CD4-positive, alpha-beta T cell treated with Interleukin-17A for 4 hours (primary cell): ENCODE measurements at places on chromosomes 16 and 17.
A peak's percentile ranks its signal among the peaks of the same experiment; 100 is the strongest.

- DNase-seq, result no peak
Measured at GRCh38 chr17:33115366-33115765, 123.7 kb downstream of the SPACA3 start.

- DNase-seq, result peak; percentile 37
Measured at GRCh38 chr16:21626659-21627277, 25.6 kb downstream of the IGSF6 start.

DNA sequence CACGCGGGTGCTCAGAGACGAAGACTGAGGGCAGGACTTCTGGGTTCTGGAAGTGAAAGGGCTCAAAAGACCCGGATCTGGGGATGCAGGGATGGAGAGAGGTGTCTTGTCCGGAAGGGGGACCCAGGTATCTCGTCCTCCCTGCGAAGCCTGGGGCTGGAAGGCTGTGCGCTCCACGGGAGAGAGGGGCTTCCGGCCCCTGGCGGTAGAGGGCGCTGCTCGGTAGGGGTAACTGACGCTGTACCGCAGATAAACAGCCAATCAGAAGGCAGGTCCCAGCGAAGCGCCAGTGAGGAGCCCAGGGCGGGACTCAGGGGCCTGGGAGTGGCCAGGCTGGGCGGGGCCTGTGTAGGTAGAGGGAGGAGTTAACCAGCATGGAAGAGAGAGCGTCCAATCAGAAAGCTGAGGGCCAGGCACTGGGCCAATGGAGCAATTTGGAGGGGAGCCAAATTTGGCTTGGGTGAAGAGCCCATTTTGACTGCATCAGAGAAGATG lies 804 bp downstream of the TGFB1I1 start:
- DNase-seq, result peak; percentile 47

GRCh38 chr16:89154390-89155183 lies 17.0 kb upstream of the CDH15 start:
- DNase-seq, result no peak

DNA sequence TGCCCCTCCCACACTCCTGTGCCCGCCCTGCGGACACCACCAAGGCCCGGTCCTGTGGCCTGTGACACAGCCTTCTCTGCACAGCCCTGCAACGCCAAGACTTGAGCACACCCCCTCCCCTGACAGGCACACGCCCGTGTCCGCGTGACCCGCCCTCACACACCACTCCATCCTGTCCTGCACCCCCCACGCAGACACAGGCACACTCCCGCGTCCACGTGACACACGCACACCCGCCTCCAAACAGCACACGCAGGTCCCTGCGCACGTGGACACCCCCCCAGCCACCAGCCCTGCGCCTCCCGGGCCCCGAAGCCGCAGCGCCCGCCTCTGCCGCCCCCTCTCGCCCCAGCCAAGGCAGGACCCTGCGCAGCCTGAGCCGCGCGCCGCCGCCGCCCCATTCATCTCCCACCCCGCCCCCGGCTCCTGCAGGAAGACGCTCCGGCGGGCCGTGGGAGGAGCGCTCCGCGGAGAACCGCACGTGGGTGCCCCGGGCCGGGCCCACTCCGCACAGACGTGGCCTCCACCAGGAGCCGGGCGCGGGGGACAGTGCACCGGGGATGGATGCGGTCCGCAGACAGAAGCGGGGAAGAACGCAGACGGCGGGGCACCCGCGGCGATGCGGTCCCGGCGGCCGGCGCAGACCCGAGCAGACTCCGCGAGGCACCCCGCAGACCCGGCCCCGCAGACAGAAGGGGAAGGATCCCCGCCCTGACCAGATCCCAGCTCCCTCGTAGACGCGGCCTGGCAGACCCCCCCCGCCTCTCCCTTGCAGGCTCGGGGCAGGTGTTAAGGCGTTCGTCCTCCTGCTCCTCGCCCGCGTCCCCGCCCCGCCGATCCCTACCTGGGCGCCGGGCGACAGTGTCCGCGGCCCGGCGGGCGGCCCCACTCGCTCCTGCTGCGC lies 506 bp downstream of the CAMKK1 start:
- peak; percentile 83 for DNase-seq

GRCh38 chr17:17819561-17819995 lies 17.2 kb downstream of the SREBF1 start:
- peak; percentile 70 for DNase-seq

DNA sequence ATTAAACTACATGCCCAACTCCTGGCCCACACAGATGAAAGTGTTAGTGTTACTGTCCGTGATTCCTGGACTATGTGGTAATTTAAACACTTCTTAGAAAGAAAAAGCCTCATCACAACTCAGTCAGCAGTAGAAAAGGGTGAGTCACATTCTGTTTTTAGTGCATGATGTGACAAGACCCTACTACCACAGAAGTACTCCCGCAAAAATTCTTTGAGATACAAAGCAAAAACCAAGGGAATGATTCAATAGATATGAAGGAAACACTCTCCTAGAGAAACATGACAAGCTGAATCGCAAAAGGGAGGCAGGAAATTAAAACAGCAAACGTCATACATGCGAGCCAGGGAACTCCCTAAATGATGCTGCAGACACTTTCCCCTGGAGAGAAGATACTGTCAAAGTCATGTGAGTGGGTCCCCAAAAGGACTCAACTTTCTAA lies 14.4 kb downstream of the SNN start:
- no peak for DNase-seq

- no peak for DNase-seq
Measured at GRCh38 chr17:44416558-44417289, 27.3 kb upstream of the ITGA2B start.

DNA sequence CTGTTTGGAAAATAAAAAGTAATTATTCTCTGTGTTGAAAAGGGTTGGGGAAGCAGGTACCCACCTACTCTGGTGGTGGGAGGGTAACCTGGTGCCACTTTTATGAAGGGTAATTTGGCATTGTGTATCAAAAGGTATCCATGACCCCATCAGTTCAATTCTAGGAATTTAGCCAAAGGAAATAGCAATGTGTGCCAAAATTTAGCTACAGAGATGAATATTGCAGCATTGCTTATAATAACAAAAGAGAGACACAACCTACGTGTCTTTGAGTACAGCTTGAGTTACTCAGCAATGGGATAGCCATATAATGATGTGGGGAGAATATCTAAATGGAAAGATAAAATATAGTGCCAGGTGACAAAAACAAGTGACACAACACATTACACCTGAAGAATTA lies 170.7 kb downstream of the NTN1 start:
- DNase-seq, result no peak

DNA sequence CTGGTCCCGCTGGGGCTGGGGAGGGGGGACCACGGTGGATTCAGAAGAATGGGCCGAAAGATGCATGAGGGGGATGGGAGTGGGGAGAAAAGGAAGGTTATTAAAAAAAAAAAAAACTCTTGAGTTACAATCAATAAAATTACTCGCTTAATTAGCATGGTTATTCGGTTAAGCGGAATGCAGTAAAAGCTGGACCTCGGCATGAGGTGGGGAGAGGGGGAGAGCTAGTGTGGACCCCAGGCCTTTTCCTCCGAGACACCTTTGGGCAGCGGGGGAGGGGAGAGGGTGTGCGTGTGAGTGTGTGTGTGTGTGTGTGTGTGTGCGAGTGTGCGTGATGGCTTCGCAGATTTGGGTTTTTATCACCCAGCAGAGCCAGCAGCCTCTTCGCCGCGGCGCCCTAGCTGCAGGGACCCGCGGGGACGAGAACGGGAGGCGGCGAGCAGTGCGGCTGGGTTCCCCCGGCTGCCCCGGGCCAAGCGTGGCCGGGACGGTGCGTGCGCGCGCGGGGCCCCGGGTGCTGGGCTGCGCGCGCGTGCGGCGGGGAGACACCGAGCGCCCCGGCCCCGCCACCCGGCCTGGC lies 3.7 kb downstream of the BAHCC1 start:
- DNase-seq, result no peak

- peak; percentile 79 for DNase-seq
Measured at GRCh38 chr17:7329997-7330637, 982 bp upstream of the NEURL4 start.
